ENCODE measurements at places on chromosomes 5 and 9.

- DNase-seq, result no peak
These were observed 1732.4 kb upstream of the CDH6 start for GRCh38 chr5:29460971-29461559.

GRCh38 chr5:72269411-72269780 is 50.6 kb downstream of the MRPS27 start:
- DNase-seq, result no peak

DNA sequence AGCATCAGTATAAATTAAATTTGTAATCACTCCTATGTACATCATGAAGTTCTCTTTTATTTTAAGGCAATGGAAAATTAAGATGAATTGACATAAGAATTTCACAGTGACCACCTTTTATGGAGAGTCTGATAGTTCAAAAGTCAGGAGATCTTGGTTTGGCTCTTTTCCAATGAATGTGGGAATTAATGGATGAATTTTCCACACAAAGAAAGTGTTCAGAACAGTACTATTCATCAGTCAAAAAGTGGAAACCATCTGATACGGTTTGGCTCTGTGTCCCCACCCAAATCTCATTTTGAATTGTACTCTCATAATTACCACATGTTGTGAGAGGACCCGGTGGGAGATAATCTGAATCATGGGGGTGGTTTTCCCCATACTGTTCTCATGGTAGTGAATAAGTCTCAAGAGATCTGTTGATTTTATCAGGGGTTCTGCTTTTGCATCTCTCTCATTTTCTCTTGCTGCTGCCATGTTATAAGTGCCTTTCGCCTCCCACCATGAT is 24.5 kb downstream of the CCDC125 start:
- no peak for DNase-seq

- no peak for DNase-seq
These were observed 146.5 kb downstream of the COMMD10 start for GRCh38 chr5:116231288-116231687.
